Stimulated activated CD8-positive, alpha-beta memory T cell treated with anti-CD3 and anti-CD28 coated beads, Interleukin-4, amount 100 ng/mL, for 1 hour (primary cell): ENCODE measurements at places on chromosomes 6 and 20.

DNA sequence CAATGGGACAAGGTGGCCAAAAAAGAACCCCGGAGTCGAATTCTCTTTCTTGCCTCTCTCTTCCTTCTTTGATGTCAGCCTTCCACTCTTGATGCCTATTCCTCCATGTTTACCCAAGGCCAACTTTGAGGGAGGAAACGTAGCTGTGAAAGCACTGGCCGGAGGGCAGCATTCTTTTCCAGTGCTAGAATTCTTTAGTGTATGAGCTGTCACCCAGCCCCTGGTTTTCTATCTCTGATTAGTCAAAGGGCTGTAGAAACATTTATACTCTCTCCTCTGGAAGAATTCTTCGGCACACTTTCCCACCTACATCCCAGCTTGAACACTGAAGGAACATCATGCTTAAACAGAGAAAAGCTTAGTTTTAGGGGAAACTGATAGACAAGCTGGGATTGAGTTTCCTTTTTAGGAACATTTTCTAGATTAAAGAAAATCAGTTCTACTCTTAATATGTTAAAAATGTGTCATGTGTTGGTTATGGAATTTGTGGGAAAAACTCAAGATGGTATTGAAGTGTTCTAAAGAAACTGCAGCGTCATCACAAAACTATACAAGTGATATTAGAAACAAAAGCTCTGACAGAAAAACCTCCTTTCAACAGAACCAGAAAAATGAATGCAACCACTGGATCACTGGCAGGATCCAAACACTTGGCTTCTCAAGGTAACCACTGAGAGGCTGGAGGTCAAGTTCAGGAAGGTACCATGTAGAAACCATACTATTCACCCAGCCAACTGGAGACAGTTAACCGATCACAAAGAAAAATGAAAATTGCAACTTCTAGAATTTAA lies 20.7 kb upstream of the UTRN start:
- DNase-seq = no peak

DNA sequence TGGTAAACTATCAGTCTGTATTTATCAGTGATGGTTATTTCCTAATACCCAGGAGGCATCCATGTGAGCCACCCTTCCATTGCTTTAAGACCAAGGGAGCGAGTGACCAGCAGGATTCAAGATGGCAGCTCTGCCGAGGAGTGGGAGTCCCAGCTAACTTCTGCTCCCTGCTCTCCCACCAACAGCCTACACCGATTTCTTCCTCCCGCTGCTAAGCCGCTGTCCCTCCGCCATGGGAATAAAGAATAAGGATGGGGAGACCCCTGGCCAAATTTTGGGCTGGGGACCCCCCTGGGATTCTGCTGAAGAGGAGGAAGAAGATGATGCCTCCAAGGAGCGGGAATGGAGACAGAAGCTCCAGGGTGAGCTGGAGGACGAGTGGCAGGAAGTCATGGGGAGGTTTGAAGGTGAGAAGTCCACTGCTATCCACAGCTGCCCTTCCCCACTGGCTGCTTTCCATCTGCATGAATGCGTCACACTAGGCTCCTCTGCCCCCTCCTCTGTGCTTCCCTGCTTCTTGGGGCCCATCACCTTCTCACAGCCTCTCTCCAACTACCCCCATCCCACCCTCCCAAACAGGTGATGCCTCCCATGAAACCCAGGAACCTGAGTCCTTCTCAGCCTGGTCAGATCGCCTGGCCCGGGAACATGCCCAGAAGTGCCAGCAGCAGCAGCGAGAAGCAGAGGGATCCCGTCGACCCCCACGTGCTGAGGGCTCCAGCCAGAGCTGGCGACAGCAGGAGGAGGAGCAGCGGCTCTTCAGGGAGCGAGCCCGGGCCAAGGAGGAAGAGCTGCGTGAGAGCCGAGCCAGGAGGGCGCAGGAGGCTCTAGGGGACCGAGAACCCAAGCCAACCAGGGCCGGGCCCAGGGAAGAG lies 10.3 kb downstream of the NFKBIL1 start:
- DNase-seq = no peak

GRCh38 chr20:39632176-39632575 lies 670.0 kb downstream of the DHX35 start:
- no peak for DNase-seq

- no peak for DNase-seq
Measured at GRCh38 chr6:149045404-149045803, 272.1 kb upstream of the TAB2 start.

- no peak for DNase-seq
Measured at GRCh38 chr6:170085475-170086401, 205.1 kb downstream of the DLL1 start.

- DNase-seq = no peak
Measured at GRCh38 chr6:16473184-16473907, 235.0 kb downstream of the GMPR start.

DNA sequence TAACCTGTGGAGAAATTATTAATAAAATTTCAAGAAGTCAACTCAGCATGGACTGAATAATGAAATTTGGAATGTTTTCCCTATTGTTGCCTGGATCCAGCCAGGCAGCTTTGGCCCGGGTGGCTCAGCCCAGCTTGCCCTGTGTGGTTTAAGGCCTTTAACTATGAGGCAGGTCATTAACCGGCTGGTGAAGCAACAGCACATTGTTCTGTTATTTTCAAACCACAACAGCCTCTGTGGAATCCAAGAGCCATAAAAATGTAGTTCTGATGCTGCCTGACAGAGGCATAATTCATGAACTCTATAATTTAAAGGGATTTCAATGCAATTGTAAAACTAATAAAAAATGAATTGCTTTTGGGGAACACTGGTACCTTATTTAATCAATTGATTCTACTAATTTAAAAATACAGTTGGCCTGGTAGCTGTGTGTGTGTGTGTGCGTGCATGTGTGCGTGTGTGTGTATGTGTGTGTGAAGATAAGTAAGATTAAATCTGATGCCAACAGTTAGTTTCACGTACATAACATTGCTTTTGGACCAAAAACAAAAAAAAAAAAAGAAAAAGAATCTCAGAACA lies 117.7 kb downstream of the RPS12 start:
- no peak for DNase-seq

DNA sequence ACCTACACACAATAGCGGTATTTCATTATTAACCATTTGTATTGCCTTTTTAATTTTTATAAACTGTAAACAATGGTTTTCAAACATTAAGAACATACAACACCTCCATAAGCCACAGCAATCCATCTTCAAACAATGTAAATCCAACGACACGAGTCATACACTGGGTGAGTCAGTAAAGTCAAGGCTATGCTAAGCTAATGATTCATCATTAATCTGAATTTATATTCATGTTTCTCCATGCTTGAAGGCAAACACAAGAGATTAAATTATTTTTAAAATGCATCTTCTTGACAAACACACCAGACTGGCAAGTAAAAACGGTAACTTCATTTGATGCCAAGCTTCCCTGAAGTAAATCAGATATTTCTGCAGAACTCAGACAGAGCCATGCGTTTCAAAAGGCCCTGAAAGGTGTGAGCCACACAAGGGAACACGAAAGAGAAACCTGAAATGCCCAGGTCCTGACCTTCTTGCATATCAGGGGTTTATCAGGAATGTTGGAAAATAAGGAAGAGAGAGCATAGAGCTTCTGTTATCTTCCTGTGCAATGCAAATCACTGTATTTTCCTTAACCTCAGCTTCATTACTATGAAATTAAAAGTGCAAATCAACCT lies 162.5 kb downstream of the ALDH8A1 start:
- no peak for DNase-seq

DNA sequence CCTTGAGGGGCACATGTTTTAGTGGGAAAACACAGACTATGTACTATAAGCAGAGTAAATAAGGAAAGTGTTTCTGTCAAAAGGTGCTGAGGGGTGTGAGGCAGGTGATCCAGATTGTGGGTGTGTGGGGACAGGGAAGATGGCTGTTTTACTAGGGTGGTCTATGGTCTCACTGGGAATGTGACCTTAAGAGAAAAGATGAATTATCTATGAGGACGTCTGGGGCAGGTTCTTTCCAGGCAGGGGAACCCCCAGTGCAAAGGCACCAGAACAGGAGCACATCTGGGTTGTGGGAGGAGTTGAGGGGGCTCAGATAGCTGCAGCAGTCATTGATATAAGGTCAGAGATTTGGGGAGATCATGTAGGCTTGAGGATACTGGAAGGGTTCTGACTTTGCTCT lies 18.2 kb upstream of the POLR1H start:
- no peak for DNase-seq

DNA sequence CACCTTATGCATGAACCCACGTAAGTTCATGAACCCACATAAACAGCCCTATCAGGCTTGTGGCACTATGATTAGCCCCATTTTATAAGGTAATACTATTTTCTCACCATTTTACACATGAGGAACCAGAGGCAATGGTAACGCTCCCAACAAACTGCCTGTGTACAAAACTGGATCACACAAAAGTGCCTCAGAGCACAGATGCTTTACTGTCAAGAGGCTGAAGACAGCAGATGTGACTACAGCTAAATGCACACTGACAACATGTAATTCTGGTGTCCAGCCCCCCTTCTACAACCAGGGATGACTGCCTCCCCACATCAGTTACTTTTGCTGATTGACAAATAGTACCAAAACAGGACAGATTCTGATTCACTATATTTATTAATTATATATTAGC lies 69.6 kb downstream of the GMDS start:
- no peak for DNase-seq

- no peak for DNase-seq
Measured at GRCh38 chr6:107712665-107713551, 111.2 kb downstream of the SCML4 start.

DNA sequence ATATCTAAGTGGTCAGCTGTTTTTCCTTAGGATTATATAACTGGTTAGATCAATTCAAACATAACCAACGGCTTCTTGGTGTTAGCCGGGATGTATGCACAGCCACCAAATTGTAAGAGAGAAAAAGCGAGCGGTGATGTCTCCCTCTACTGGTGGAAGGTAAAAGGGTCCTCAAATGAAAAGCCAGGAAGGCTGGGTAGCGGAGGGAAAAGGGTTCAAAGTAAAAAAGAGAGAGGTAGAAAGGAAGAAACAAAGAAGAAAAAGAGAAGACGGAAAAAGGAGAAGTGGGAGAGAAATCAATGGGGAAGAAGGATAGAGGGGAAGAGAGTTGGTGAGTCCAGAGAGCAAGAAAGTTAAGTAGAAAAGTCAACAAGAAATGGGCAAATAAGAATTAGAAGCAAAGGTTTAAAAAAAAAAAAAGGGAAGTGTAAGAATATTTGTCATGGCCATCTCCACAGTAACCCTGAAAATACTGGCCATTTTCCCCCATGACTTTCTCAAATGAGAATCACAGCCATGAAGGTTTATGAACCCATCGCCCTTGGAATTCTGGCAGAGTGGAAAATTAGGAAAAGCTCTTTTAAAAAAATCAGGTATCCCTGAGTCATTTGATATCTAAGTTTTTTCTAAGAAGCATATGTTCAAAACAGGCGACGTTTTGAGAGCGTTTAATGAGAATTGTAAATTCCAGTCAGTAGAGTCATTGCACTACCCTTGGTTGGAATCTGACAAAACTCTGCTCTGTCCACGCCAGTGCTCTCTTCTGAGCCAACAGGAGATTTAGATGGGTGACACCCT lies 155.6 kb upstream of the SNX9 start:
- DNase-seq = peak; percentile 33

DNA sequence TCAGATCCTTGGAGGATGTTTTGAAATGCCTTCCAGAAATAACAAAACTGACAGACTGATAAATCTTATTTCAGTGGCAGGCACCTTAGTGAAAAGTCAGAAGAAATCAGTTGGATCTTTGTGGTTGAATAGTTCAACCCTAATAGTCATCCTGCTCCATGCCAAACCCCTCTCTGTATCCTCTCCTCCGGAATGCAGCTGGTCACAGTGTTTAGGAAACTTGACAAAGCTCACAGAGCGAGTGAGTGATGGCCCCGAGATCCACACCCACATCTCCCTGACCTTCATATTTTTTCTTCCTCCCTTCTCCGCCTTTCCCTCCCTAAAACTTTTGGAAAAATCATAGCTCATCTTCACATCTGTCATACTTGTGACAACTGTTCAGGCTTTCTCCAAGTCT lies 464.8 kb upstream of the CDH4 start:
- DNase-seq = no peak

- no peak for DNase-seq
Measured at GRCh38 chr6:1786455-1787453, 177.0 kb downstream of the FOXC1 start.

DNA sequence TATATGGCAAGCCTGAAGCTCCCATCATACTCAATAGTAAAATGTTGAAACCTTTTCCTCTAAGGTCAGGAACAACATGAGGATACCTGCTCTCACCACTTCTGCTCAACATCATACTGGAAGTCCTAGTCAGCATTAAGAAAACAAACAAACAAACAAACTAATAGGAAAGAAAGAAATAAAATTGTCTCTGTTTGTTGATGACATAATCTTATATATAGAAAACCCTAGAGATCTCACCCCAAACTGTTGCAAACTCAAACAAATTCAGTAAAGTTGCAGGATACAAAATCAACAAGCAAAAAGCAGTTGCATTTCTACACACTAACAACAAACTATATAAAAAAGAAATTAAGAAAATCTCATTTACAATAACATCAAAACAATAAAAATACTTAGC lies 20.5 kb downstream of the TTLL2 start:
- DNase-seq = no peak

DNA sequence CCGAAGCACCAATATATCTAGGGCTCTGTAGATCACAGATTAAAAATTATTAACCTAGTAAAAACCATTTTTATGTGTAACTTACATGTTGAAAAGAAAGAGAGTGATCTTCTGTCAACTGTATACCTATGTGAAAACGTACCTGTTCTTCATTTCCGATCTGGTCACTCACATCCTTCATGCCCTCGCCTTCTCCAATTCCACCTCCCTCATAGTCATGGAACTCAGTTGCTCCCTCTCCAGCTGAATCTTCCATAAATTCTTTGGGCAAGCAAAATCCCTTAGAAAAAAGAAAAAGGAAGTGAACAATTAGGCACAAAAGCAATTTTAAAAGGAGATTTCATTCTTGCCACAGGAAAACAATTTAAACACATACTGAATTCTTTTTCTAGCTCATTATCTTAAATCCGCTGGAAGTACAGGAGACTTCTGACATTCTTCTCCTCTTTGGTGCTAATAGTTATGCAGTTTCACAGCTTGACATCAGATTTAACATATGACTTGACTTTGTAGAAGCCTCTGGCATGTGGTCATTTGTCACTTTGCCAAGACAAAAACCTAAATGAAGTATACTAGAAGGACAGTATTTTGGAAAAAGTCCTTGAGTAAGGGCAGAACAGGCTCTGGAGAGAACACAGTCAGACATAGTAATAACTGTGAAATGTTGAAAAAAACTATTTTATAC lies 29.5 kb upstream of the LYRM2 start:
- no peak for DNase-seq

DNA sequence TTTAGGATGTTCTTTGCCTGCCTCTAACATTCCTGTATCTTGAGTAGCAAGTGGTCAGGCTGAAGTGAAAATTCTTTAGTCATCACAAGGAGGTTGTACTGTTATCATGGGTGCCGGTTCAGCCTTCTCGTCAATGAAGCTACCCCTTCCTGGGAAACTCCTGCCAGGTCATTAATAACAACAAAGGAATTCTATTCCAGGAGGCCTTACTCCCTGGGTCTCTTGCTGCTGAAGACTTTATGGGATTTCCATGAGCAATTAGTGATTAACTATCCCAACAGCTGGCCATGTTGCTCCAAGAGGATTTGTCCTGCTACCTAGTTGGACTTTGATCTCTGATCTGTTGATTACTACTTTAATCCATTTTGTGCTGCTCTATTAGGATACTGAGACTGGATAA lies 62.7 kb upstream of the ELOVL5 start:
- DNase-seq = no peak

- no peak for DNase-seq
Measured at GRCh38 chr6:54018722-54019121, 92.5 kb upstream of the MLIP start.
